ENCODE measurements at places on chromosomes 3 and 15. TPM values are rescaled to one million over a fixed set of nuclear protein-coding genes. Genes with fewer than 3 reads are reported as not detected.

DNA sequence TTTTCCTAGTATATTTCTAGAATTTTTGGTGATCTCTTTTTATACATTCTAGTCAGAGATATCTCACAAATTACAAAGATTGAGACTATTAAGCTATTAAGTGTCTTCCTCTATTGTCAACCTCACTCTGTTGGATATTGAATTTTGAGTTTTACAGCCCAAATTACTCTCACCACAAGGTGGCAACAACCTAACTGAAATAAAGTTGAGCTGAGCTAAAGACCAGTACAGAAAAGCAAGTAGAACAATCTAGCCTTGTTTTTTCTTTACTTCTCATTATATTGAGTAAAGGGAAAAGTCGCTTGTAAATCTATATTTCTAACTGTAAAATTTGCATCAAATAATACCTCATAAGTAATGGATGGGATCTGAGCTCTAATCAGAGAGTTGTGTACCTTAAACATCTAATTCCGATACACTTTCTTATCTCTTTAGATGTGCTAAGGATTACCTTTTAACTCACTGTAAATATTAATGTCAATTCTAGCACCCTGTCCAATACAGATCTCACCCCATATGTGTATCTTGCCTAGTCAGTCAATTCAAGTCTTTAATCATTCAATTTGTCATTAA, 13.6 kb upstream of the COMMD2 start:
- no peak for DNase-seq

DNA sequence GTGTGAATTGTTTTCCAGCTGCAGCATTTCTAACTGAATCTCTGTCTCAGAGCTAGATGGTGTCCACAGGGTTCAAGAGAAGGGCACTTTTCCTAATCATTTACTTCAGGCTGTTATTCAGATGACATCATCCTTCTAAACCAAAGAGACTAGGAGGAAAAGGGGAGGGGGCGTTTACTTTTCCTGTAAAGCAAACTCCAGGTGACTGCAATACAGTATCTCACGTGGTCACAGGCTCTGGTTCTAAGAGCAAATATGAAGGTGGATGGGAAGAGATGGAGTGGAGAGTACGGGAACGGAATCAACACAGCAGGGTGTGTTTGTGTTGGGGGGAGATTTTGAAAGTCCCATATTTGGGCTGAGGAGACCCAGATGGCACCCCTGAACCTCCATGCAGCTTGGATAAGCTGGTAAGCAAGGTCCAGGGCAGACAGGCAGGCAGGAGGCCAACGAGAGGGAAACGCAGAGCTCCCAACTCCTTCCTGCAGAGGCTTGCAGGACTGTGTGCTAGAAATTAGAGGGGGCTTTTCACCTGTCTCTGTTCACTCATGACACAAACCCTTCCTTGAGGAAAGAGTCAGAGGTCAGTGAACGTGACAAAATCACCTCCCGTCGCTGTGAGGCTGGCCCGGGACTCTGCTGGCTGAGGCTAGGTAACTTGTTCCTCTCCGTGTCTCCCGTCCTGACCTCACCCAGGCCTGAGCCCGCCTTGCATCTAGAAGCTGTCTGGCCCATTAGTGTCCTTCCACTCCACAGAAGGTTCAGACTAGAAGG, 151.2 kb downstream of the OPA1 start:
- DNase-seq, result no peak

GRCh38 chr3:154131830-154132229, 10.6 kb downstream of the ARHGEF26 start:
- no peak for DNase-seq

DNA sequence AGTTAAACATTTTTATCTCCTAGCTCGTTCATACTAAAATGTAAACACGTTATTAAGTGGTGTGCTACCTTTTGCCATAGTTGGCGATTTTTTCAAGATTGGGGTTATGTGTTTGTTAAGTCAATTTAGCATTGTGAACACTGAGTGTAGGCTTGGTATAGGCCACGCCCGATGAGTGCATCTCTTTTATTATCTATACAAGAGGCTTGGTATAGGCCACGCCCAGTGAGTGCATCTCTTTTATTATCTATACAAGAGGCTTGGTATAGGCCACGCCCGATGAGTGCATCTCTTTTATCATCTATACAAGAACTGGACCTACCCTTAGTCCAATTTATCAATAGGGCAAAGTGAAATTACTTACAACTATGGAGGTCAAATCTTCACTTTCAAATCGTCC, 70.4 kb downstream of the NIPA2 start:
- DNase-seq, result no peak

- DNase-seq, result no peak
These were observed 70.1 kb upstream of the MBNL1 start for GRCh38 chr3:152198665-152199064.

GRCh38 chr15:68380456-68380855, 51.5 kb downstream of the ITGA11 start:
- DNase-seq, result no peak

GRCh38 chr3:69081583-69082262, 1.6 kb upstream of the UBA3 start:
- DNase-seq, result no peak

DNA sequence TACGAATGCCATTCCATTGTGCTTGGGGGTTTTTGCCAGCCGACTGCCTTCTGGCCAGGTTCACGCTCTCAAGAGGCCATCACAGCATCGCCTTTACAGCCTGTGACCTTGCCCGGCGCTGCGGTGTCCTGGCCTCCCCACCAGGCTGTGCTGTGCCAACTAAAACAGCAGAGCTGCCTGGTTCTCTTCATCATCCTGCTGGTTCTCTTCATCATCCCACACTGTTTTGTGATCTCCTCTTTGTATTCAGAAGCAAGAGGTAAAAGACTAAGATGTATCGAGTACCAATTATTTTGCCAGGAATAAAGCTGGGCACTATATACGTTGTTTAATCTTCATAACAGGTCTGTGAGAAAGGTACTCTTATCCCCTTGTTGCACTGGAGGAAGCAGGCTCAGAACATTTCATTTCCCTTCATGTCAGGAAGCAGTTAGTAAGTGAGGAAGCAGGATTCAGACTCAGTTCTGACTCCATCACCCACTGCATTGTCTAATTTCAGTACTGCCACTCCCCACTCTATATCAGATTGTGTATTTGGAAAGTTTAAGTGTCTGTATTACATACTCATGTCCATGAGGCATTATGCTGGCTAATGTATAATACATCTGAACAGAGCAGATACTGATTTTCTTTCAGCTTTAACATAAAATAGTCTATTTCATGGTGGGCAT, 92.7 kb downstream of the LRRC28 start:
- no peak for DNase-seq

- DNase-seq, result no peak
These were observed 24.7 kb downstream of the MYO5A start for GRCh38 chr15:52503788-52504496.

DNA sequence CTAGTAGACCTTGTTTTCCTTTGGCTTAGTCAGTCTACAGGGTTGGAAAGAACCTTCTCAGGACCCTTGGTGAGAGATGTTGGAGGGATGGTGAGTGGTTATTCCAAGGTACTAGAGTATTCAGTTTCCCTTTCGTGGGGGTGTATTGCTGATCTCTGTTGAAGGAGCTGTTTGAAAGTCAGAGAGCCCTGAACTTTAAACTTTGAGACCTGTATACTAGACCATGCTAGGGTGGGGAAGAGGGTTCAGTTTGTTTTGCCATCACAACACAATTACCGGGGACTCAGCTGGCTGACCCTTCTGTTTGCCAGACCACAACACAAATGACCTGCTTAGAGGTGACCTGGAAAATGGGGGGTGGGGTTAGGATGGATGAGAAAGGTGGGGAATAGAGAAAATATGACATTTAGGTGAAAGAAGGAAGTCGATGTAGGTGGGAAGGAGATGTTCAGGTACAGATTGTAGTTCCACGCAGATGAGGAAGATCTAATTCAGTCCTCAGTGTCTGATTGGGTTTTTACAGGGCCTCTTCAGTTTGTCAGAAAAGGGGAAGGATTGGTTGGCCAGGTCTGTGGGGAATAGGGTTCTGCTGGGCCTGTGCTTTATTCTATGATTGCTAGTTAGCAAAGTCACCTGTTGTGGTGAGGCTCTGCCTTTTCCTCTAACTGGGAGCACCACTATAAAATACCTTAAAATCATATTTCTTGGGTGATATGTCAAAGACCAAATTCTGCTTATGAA, 6.8 kb downstream of the UBE2E2 start:
- no peak for DNase-seq

DNA sequence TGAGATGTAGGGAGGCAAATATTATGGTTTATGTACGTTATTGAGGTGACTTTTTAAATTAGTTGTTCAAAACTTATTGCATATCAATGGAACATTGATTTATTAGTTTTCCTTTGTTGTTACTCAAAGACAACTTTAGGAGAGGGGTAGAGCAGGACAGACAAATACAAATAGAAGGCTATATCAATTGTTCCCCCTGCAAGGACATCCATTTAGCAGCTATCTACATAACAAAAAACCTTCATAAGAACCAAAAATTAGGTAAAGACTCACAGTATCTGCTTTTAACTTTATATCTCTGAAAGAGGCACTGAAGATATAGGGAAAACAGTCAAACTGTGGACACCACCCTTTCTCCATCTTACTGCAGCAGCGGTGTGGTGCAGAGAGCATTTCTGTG, 958.8 kb downstream of the DIPK2A start:
- DNase-seq, result no peak

DNA sequence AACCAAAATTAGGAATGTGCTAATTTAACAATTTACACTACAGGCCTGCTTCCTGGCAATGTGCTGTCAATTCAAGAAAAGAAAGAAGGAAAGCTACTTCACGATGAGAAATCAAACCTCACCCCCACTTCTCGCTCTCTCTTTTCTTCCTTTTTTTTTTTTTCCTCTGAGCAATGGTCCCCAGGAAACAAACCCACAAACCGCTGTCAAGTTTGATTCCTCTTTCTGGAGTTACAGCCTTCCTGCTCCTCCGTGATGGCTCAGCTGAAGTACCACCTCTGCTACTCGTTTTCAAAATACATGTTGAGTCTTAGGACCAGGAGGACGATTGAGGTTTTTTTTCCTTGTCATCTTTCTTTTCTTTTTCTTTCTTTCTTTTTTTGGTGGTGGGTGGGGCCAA, 3.4 kb upstream of the TRIM71 start:
- no peak for DNase-seq

GRCh38 chr3:1179146-1179545, 86.3 kb downstream of the CNTN6 start:
- DNase-seq, result no peak

DNA sequence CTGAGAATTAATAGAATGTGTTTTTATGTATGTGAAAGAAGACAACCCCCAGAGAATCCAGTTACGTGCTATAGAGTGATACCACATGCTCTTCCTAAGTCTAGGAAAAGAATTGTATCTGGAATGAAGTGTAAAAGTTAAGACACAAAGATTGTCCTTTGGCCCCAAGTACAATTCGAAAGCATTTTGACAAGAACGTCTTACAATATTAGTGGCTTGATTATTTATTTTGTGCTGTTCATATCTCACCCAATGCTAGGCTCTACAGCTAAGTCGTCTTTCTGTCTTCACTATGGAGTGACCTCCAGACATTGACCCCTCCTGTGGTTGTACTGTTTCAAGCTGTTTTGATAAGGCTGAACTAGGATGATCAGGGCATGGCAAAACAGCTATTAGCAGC, 345.7 kb upstream of the C2CD4B start:
- no peak for DNase-seq

- no peak for DNase-seq
These were observed 193.4 kb downstream of the PDZRN3 start for GRCh38 chr3:73431183-73431900.

DNA sequence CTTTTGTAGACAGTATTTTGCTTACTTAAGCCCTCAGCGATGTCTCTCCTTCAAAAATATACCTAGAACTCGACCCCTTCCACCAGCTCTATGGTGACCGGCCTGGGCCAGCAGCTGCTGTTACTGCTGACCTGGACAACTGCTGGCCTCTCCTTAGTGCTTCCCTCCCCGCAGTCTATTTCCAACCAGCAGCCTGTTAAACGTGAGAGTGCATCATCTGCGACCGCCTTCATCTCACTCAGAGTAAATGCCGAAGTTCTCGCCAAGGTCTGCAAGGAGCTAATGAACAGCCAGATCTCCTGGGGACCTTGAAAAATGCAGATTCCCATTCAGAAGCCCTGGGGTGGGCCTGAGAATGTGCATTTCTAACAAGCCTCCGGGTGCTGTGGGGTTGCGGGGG, 86.7 kb downstream of the RPLP1 start:
- no peak for DNase-seq

- DNase-seq, result no peak
These were observed 481.4 kb upstream of the ALCAM start for GRCh38 chr3:104885214-104885814.

DNA sequence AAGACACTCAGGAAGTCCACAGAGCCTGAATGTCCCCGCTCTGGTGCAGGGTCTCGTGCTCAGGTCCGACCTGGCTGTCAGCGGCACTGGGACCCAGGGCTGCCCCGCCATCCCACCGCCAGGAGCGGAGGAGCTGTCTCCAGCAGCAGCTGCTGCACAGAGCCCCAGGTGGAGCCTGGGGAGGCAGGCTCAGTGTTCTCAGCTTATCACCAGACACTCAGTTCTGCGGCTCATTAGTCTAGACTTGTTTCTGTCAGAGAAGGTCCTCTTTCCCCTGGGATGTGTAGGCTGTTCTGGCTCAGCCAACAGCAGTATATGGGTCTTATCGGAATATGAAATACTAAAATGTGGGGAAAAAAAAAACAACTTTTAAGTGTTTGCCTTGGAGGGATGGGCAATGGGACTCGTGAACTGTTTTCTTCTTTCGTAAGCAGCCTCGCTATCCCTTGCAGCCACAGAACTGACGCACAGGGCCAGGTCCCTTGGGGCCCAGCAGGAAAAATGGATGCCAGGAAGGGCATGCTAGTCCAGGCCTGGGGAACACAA, 75.9 kb downstream of the KLF13 start:
- no peak for DNase-seq

DNA sequence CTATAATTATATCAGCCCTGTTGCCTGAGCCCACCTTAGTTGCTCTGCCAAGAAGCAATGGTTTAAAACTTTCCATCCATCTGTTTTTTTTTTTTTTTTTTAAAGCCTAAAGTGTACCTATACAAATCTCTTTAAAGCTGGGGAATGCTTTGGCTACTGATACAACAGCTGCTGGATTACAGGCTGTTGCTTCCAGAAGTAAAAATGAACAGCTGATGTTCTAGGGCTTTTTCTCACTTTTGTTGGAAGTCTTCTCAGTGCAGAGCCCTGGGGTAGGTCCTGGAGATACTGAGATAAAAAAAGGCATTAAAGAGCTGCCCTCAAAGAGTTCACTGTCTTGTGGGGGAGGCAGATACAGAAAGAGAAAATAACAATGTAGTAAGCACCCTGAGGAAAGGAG, 218.1 kb downstream of the NLGN1 start:
- no peak for DNase-seq

Gene ADAMTS7
- 0.13 TPM for total RNA-seq

Gene RETNLB
- not detected for total RNA-seq

Gene RARRES1
- total RNA-seq, result not detected

Gene ARPC4
- total RNA-seq, result 319 TPM

Data from CD8-positive, alpha-beta memory T cell (primary cell).